ENCODE measurements at places on chromosomes 13 and 19.

DNA sequence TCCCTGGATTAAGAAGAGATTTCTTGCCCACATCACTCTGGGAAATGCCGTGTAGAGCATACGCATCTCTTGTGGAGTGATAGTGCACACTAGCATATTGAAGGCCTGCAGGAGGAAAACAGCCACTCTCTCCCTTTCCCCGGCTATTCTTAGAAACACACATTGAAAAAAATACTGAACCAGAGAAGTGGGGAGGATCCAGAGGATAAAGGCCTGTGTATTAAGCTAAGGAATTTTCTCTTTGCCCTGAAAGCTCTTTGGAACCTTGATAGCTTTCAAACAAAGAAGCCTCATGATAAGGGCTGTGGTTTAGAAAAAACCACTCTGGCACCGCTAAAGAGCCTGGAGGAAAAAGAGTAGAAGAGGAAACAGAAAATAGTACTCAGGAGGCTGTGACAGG lies 386.1 kb upstream of the NBEA start:
- DNase-seq, result no peak

GRCh38 chr13:34701919-34702318 lies 240.2 kb upstream of the NBEA start:
- DNase-seq, result no peak

GRCh38 chr19:7547159-7547558 lies 11.6 kb downstream of the PNPLA6 start:
- DNase-seq, result no peak

DNA sequence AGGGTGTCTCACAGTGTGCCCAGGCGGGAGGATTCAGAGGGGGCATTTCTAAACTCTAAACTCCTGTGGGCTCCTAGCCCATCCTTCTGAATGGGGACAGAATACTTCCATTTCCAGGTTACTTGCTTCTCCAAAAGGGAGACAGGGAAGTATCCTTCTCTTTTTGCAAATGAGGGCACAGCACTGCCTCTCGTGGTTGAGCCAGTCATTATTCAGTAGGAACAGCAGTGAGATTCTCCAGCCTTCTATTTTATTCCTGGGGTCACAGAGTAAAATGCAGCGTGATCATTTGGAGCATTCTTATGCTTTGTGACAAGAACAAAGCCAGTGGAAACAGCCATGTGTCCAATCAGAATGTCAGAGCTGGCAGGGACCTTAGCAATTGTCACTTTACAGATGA lies 15.7 kb upstream of the TSHZ3 start:
- no peak for DNase-seq

GRCh38 chr13:51786425-51787265 lies 17.3 kb downstream of the DHRS12 start:
- DNase-seq, result no peak

- no peak for DNase-seq
These were observed 21.2 kb downstream of the SULT2B1 start for GRCh38 chr19:48573163-48573505.

DNA sequence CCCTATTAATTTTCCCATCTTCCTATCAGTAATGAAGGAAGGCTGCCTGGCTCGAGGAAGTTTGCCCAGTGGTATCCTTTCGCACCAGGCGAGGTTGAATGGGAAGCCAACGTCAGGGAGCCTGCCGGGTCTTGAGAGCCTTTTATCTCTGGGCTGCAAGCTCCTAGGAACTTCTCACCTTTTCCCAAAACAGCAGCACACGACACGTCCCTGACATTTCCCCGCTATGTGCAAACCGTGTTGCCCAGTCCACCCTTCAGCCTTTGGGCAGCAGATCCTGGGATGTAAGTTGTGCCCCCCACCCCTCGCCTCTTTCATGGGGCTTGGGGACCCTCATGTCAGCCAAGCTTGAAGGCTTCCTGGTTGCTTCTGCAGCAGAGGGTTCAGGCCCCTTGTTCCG lies 179.1 kb downstream of the ZNF536 start:
- DNase-seq, result no peak

- DNase-seq, result no peak
These were observed 6.8 kb downstream of the SHANK1 start for GRCh38 chr19:50712833-50713232.

GRCh38 chr19:45087531-45087930 lies 5.4 kb upstream of the PPP1R37 start:
- no peak for DNase-seq

- DNase-seq, result no peak
These were observed 9.7 kb downstream of the SUPT20H start for GRCh38 chr13:37049810-37050209.

GRCh38 chr13:94057618-94058186 lies 421.8 kb downstream of the DCT start:
- no peak for DNase-seq

- DNase-seq, result no peak
These were observed 1.5 kb upstream of the SLC27A5 start for GRCh38 chr19:58513213-58513693.

DNA sequence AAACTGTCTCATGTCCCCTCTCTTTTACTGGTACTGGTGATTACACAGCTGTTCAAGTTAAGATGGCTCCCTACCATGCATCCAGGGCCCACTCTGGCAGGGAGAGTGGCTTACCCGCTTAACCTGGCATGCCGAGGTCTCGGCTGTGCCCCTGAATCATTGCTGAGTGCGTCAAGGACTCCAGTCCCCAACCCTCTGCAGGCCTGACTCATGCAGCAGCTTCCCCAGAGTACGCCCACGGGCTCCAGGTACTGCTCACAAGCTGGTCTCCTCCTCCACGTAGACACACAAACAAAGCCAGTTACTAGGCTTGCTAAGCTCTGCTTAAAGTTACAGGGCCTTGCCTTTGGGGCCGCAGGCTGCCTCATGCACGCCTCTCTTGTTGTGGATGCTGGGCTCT lies 447.4 kb downstream of the COG6 start:
- DNase-seq, result no peak

- DNase-seq, result no peak
These were observed 29.5 kb downstream of the PEPD start for GRCh38 chr19:33492090-33492489.
